ENCODE measurements at places on chromosomes 4 and X.
A peak's percentile ranks its signal among the peaks of the same experiment; 100 is the strongest.

- no peak for DNase-seq
These were observed 130.6 kb upstream of the GLRA2 start for GRCh38 chrX:14398725-14399124.

- peak; percentile 47 for DNase-seq
These were observed 49.9 kb downstream of the ELF4 start for GRCh38 chrX:130060122-130061069.

DNA sequence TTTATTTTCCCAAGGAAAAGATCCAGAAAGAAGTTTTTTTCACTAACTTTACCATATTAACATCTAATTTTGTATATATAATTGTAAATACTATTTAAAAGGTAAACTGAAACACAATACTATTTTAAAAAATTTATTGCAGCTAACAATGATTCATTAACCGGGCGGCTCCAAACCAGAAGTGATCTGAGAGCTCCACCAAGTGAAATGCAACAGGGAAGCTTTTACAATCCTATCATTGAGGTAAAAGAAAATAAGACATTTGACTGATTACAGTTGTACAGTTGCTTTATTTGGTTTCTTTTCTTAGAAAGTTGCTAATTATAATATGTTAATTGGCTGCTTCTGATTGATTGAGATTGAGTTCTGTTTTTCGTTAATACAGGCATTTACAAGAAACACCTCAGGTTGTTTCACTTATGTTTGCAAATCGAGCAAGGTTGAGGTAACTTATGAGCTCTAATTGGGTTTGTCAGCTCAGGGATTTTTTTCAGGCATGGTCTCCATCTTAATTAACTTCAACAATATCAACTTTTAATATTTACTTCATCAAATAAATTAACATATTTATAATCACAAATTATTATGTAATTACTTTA lies 220.2 kb upstream of the UGT8 start:
- DNase-seq = no peak

DNA sequence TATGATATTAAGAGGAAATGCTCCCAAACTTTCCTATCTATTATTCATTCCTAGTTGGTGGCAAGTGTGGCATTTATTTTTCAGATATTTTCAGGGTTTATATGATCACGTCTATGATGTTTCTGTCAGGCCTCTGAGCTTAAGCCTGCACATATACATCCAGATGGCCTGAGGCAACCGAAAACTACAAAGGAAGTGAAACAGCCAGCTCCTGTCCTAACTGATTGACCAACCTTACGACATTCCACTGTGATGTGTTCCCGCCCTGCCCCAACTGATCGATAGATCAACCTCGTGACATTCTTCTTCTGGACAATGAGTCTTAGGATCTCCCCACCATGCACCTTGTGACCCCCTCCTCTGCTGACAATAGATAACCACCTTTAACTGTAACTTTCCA lies 67.6 kb upstream of the CTSO start:
- DNase-seq = no peak

GRCh38 chr4:60216752-60217151 lies 983.4 kb upstream of the ADGRL3 start:
- DNase-seq = no peak

DNA sequence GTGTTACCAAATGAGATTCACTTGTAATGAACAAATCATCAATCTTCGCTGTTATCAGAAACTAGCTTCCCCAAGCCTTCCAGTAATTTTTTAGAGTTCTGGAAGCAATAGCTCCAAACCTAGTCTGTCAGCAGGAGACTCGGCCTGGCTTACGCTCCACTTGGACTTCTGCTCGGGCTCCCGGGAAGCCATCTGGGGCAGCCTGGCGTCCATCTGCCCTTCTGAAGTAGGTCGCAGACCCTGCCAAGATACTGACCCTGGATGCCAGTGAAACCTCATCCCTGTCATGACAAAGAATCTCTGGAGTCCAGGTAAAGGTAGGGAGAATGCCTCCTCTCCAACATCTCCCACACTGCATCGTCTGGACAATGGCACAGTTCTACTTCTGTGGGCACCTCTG lies 493.8 kb upstream of the ZFP42 start:
- DNase-seq = no peak
